T-helper 9 cell (primary cell): ENCODE measurements at places on chromosomes 3 and 15.

- no peak for DNase-seq
Measured at GRCh38 chr3:26422415-26422814, 200.2 kb upstream of the LRRC3B start.

DNA sequence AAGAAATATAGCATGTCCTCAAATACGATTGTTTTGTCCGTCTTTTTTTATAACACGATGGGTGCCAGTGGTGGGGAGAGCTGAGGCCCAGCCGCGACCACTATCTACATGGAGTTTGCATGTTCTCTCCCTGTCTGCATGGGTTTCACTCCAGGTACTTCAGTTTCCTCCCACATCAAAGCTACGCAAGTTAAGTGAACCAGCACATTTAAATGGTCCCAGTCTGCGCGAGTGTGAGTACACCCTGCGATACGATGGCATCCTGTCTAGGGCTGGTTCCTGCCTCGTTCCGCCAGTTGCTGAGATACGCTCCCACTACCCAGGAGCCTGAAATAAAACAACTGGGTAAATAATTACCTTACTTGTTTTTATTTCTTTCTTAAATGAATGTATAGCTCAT lies 40.6 kb downstream of the ATP13A3 start:
- no peak for DNase-seq

DNA sequence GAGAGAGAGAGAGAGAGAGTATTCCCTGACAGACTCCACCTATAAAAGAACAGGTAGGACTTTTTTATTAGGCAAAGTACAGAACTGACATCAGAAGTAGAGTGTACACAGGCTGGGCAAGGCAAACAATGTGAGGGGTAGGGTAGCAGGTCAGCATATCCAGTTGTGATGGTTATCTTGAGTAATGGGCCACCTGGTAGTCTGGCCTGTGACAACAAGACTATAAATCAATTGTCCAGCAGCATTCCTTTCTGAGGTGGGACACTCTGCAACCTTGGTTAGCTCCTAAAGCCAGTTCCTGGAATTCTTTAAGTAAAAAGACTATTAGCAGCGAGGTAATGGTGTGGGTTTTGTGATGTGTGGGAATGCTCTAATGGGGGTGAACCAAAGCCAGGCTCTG lies 14.9 kb upstream of the TMCC1 start:
- DNase-seq = no peak

GRCh38 chr3:129059311-129059958 lies 1.1 kb upstream of the GP9 start:
- no peak for DNase-seq
